ENCODE measurements at places on chromosomes 6 and 20.

- no peak overlapping the region for H3K27ac ChIP-seq
- no peaks in the 10 kb centered on the region for H3K36me3 ChIP-seq
- H3K4me1 ChIP-seq: no peaks in the 10 kb centered on the region
- no peak overlapping the region for H3K4me3 ChIP-seq
Measured at GRCh38 chr6:48016020-48016755, 94.8 kb downstream of the PTCHD4 start.

- no peak for DNase-seq
- no peak overlapping the region for H3K4me3 ChIP-seq
- H3K27me3 ChIP-seq: no peaks in the 10 kb centered on the region
- H3K27ac ChIP-seq: no peak overlapping the region
- H3K36me3 ChIP-seq: no peaks in the 10 kb centered on the region
Measured at GRCh38 chr6:47419621-47420020, 58.0 kb upstream of the CD2AP start.

GRCh38 chr6:155623450-155624178 is 168.0 kb upstream of the NOX3 start:
- DNase-seq: no peak
- no peak overlapping the region for H3K27ac ChIP-seq
- no peaks in the 10 kb centered on the region for H3K36me3 ChIP-seq
- no peak overlapping the region for H3K4me3 ChIP-seq
- no peaks in the 10 kb centered on the region for H3K4me1 ChIP-seq

- no peaks in the 10 kb centered on the region for H3K36me3 ChIP-seq
- no peak for DNase-seq
- no peak overlapping the region for H3K27ac ChIP-seq
Measured at GRCh38 chr6:119894811-119895210, 545.2 kb upstream of the MAN1A1 start.
